Pons (tissue), 1 donor: ENCODE measurements at places on chromosomes 4 and X.

DNA sequence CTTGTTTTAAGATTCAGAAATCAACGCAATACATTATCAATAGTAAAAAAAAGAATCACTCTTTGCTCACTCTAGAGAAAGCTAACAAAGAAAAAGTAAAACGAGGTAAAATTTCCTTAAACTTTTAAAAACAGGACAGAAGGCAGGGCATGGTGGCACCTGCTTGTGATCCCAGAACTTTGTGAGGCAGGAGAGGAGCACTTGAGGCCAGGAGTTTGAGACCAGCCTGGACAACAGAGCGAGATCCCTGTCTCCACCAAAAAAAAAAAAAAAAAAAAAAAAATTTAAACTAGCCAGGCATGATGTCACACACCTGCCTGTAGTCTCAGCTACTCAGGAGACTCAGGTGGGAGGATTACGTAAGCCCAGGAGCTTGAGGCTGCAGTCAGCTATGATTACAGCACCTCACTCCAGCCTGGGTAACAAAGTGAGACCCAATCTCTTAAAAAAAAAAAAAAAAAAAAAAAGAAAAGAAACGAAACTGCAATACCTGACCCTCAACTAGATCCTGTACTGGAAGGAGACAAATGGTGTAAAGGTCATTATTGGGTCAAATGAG lies 3.5 kb downstream of the CCNI start:
- DNase-seq: no peak

DNA sequence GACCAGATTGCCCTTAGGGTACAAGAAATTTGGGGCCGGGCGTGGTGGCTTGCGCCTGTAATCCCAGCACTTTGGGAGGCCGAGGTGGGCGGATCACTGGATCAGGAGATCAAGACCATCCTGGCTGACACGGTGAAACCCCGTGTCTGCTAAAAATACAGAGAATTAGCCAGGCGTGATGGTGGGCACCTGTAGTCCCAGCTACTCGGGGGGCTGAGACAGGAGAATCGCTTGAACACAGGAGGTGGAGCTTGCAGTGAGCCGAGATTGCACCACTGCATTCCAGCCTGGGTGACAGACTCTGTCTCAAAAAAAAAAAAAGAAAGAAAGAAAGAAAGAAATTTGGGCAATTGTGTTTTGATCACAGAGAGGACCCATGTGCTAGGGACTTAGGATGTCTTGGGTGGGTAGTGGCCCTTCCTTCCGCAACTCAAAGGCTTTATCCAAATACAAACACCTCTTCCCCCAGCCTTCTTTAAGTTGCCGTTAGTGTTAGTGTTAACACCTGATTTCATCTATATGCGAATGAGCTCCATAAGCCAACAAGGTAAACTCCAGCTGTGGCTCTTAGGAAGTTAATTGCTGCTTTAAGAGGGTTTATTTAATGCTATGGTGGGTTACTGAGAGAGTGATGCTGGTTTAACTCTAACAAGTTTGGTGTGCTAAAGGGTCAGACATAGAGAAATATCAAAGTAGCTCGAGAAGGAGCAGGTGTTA lies 8.6 kb upstream of the CCDC110 start:
- DNase-seq: no peak

DNA sequence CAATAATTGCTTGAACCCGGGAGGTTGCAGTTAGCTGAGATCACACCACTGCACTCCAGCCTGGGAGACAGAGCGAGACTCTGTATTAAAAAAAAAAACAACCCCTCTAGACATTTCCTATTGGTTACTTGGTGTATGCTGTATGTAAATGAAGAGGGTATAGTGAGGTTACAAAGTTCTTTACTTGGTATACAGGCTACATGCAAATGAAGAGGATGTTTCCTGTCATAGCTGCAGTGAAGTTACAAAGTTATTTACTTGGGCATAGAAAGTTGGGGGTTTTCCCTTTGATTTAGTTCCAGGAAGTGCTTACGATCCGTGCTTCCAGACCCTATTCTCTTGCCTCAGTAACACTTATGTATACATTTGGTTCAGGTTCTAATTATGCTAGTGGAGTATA lies 38.4 kb upstream of the CLNK start:
- no peak for DNase-seq

DNA sequence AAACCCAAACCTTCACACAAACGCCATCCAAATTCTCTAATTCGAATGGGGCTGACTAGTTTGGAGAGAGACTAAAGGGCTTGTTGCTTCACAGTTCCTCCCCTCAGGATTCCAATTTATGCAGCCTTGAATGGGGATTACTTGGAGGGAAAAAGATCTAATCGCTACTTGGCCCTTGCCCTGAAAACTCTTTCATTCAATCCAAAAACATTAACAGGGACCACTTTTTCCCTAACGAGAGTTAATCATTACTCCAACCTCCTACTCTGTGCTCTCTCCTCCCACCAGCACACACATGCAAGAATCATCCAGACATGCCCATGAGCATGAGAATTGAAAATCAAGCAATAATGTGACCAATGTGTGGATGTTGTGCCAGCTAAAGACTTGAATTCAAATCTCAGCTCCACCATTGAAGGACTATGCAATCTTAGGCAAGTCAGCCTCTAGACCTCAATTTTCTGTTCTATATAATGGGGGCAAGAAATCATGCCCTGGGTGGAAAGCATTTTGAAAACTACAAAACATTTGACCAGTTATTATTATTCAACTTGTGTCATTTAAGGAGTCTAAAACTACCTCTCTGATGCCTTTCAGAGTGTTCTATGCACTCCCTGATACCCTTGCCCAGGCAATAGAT lies 34.3 kb upstream of the GPC3 start:
- DNase-seq: no peak

DNA sequence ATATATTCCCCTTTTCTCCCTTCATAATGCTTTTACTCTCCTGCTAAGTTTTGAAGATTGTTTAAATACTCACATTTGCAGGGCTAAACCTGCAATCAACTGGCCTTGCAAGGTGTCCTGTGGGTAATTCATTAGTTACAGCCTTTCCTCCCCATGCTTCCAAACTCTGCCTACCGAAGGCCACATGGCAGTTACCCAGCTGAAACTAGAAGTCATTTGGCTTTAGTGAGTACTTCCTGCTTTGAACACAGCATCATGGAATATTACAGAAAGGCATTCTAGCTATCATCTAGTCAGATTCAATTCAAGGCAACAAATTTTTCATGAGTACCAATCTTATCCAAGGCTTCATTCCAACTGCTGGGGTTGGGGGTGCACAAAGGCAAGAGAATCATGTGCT lies 55.6 kb downstream of the SRPX start:
- DNase-seq: no peak

GRCh38 chrX:134457708-134458107 lies 2.3 kb upstream of the HPRT1 start:
- DNase-seq: no peak

GRCh38 chr4:159010563-159011260 lies 92.2 kb upstream of the RAPGEF2 start:
- DNase-seq: peak; percentile 78
